Motor neuron (in vitro differentiated cells): ENCODE measurements at places on chromosomes 7 and 10.
A peak's percentile ranks its signal among the peaks of the same experiment; 100 is the strongest.

GRCh38 chr10:128851281-128851680 is 615.8 kb upstream of the MGMT start:
- ATAC-seq: no peak

- ATAC-seq: no peak
Observed at GRCh38 chr10:70726909-70727495, 54.7 kb downstream of the ADAMTS14 start.

DNA sequence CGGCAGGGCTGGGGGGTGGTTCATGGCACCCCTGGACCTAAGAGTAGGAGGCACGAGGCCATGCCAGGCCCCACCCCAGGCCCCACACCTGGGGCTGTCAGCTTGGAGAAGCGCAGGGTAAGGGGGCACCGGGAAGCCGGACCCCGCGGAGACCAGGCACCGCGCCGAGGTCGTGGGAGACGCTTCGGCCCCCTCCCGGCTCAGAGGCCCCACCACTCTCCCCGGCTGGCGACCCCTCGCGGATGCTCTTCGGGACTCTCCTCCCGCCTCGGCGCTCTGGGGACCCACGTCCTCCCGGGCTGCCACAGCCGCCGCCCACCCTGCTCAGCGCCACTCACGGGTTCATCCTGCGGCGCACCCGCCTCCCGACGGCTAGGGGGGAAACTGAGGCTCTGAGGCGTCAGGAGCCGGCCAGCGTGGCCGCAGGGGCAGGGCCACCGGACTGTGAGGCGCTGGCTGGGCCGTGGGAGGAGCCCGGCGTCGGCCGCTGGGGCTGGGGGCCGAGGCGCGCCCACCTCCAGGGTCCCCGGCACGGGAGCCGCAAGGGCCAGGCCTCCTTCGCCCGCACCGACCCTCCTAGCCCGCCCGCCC is 25.9 kb downstream of the PDGFA start:
- ATAC-seq: no peak

DNA sequence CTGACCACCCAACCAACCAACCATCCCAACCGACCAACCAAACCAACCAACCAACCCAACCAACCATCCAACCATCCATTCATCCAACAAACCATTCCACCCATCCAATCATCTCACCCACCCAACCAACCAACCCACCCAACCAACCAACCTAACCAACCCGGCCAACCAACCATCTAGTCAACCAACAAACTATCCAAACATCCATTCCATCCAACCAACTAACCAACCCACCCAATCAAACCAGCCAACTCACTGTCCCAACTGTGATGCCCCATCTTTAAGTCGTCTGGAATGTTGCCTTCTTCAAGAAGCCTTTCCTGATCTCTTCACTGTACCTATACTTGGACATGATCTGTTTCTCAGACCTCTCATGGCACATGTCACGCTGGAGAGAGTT is 31.6 kb downstream of the MINDY4 start:
- no peak for ATAC-seq

DNA sequence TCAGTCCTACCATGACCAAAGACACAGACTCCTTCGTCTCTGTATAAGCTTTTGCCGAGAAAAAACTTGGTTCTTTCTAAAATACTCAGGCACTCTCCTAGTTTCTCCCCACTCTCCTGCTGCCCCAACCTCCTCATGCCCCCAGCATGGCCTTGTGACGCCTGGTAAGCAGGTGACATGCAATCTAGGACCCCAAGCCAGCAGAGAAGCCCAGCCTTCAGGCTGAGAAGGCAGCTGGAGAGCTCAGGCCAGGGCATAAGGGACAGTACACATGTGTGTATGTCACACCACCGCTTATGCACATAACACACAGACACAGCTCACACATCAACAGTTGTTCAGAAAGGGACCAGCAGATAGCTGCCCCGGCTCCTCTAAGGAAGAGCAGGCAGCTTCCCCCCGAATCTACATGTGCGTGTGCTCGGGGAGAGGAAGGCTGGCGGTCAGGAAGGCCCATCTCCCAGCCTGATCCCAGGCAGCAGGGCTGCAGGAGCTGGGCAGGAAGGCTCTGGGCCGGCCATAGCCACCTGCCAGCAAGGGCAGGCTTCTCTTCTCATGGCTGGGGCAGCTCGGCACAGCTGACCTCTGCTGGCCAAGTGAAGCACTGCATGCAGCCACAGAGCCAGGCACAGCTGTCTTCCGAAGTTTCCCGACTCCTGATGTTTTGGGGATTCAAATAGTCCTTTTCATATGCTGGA is 8.5 kb downstream of the DDX56 start:
- ATAC-seq: peak; percentile 63

- ATAC-seq: peak; percentile 32
Observed at GRCh38 chr10:96995851-96996250, 163.8 kb downstream of the LCOR start.

DNA sequence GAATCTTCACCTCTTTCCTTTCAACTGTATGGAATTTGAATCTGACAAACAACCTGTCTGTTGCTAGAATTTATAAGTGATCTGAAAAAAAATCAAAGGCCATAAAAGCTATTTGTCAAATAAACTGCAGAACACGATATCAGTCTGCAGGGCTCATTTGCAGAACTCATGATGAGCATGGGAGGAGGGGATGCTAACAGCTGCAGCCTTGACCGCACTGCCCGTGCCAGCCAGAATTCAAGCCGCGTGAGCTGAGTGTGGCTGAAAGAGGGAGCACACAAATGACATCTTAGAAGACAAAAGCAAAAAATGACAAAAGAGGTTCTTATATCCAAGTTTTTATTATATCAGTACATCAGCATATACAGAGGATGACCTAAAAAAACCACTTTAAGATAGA is 15.7 kb downstream of the LRRTM3 start:
- peak; percentile 93 for ATAC-seq

DNA sequence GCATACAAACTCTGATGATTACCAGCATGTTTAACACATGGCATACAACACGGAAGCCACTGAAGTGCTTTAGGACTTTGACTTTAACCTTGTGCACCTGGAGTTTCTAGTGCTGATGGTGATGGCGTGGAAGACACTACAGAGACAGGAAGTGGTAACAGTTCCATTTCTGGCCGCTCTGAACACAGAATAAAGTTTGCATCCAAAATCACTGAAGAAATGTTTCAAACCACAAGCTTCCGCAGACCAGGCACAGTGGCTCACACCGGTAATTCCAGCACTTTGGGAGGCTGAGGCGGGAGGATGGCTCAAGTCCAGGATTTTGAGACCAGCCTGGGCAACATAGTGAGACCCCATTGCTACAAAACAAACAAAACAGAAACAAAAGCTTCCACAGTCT is 40.3 kb upstream of the TNPO3 start:
- ATAC-seq: no peak

DNA sequence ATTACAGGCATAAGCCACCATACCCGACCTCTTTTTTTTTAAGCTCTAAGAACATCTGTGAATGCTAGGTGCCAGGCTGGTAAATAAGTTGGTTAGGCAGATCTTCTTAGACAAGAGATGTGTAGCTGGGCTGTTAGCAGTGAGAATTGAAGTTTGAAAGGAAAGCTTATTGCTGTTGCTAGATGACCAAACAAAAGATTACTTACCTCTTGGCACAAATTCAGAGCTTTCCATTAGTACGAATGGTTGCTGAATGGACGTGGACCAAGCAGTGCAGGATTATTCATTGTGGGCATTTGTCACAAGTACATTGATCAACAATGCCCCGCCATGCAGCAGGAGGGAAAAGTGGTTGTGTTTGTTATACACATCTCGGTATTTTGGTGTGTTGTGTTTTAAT is 131.2 kb downstream of the GFRA1 start:
- no peak for ATAC-seq

- ATAC-seq: no peak
Observed at GRCh38 chr7:20301311-20301939, 29.3 kb upstream of the ITGB8 start.

- ATAC-seq: peak; percentile 73
Observed at GRCh38 chr10:6786579-6787031, 206.5 kb upstream of the PRKCQ start.

GRCh38 chr7:140876519-140877248 is 48.0 kb downstream of the BRAF start:
- ATAC-seq: no peak

DNA sequence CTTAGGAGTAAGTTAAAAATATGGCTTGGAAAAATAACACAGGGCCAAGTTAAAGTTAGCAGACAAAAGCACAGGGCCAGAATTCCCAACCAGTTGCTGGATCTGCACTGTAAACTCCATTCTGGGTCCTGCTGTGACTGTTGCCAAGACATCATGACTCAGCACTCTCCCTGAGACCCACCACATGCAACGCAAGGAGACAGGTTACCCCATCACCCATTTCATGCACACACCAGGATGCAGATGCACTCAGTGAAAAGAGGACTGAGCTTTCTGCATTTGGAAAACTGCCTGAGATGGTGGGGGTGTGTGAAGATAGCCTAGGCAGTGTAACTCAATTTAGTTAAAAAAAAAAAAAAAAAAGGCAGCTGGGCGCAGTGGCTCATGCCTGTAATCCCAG is 97.6 kb upstream of the ZNF438 start:
- ATAC-seq: peak; percentile 9

DNA sequence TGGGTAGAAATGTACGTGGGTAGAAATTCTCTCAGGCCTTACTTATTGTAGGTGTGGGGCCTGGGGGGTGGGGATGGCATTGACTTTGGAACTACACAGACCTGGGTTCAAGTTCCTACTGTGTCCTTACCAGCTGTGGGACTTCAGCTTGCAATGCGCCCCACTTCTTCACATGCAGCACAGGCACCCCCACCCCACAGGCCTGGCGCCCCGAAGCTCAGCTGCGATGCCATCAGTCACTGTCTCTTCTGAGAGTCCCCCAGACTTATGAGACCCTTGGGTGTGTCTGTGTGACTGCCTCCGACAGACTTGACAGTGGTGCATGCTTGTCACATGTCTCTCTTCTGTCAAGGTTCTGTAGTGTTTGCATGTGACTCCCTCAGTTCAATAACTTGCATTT is 3.1 kb upstream of the AP5Z1 start:
- no peak for ATAC-seq

GRCh38 chr10:110853921-110854605 is 17.7 kb upstream of the PDCD4 start:
- no peak for ATAC-seq

- no peak for ATAC-seq
Observed at GRCh38 chr7:106657085-106657991, 3.6 kb downstream of the CCDC71L start.

GRCh38 chr7:88169717-88170320 is 50.0 kb downstream of the SRI start:
- ATAC-seq: peak; percentile 44

DNA sequence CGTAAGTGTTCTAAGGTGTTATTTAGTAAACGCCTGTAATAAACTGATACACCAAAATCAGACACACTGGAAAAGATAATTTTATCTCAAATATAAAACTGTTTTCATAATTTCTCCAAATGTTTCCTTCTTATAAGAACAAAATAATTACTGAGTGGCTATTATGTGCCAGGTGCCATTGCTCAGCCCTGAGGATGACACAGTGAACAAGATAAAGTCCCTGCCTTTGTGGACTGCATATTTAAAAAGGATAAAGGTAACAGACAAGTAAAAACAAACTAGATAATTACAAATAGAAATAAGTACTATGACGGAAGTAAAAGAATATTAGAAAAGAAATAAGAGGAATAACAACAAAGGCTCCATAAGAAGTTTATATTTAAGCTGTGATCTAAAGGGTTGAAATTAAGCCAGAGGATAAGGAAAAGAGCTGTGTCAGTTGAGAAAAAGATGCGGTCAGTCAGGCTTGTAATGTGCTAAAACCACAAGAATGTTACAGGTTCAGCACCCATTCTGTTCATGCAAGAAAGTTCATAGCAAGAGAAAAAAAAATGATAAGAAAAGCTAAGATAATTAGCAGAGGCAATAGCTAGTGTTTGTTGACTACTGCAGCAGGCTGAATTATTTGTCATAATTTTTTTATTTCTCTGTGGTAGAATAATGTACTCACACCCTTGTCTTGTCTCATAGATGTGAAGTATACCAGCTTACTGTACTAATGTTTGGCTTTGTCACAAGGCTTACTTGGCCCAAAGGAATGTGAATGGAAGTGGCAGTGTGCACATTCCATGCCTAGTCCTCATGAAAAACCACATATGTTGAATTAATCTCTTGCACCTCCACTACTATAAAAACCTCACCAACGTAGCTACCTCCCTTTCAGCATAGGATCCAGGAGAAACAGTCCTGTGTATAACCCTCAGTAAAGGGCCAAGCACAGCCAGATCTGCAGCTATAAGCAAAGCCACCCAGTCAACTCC is 75.1 kb downstream of the CRPPA start:
- peak; percentile 65 for ATAC-seq

DNA sequence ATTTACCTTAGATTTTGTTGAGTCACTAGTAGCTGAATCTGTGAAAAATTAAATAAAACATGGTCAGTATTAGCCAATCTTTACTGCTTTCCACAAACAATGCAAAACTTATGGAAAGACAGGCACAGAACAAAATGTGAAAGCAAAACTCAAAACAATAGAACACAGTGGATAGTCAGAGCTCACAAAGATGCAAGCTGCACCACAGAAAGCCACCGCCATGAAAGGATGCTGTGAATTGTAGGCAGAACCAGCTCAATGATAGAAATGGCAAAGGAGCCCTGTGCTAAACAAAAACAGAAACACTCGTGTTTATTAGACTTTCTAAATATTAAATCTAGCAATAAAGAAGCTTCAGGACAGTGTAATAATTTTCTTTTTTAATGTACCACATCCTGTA is 134.4 kb downstream of the ARHGAP21 start:
- no peak for ATAC-seq

DNA sequence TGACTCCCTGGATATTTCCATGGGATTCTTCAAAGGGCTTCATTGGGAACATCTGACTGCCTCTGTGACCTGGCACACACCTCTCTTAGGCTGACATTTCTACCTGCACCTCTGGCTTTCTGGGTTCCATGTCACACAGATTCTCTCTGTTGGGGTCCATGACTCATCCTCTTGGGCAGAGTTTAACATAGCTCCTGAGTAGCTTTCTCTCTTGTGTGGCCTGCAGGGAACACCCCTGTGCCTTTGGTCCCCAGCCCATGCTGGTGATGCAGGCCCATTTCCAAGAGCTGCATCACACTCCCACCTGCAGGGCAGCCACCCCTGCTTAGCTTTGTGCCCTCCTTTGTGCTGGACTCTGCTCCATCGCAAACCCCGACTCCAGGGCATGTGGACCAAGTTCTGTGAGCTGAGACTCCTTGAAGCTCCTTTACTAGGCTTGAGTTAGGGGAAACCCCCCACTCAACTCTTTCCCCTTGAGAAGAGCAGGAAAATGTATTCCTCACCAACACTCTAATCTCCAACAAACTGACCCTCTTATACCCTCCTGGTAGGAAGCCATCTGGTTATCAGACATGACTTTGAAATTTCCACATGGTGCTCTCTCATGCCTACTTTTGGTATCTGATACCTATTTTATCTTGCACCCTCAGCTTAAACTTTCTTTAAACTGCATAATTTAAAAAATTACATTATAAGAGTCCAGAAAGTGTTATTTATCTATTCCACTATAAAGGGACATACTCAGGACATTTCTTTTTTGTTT is 93.3 kb downstream of the ZNF777 start:
- no peak for ATAC-seq
